ENCODE measurements at places on chromosomes 2 and 18.

- peak; percentile 15 for DNase-seq
These were observed 634 bp downstream of the SPATS2L start for GRCh38 chr2:200306931-200307723.

- DNase-seq: no peak
These were observed 2.4 kb downstream of the NFE2L2 start for GRCh38 chr2:177262092-177262491.

DNA sequence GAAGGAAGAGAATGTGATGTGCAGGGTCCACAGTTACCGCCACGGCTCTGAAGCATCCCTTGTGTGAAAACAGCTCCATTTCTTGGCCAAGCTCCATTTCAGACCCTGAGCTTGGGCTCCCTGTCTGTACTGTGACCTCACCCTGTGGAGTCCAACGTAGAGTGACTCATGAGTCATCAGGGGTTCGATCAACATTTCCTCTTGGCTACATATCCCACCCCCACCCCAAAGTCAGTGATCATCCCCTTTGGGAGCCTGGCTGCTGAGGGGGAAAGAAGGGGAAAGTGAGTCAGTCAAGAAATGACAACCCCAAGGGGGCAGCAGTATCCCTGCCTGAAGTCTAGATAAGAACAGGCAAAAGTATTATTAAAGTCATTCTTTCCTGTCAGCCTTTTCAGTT is 62.2 kb downstream of the PAPOLG start:
- DNase-seq: peak; percentile 23

- DNase-seq: no peak
These were observed at the start of gene UNC80 for GRCh38 chr2:209771474-209772289. TSS of gene UNC80 (plus strand) at chr2:209771832. CDS start at chr2:209772073, 241 bp downstream.

GRCh38 chr2:45083175-45083574 is 73.9 kb upstream of the SIX2 start:
- no peak for DNase-seq
